ENCODE measurements at places on chromosomes 11 and 22. TPM values are rescaled to one million over a fixed set of nuclear protein-coding genes. Genes with fewer than 3 reads are reported as not detected.
A peak's percentile ranks its signal among the peaks of the same experiment; 100 is the strongest.

- H3K27me3 ChIP-seq = peaks cover 5% of the 10 kb centered on the region
- H3K27ac ChIP-seq = peak overlapping the region; percentile 47
Observed at GRCh38 chr11:122661182-122661945, 5.8 kb downstream of the UBASH3B start.

DNA sequence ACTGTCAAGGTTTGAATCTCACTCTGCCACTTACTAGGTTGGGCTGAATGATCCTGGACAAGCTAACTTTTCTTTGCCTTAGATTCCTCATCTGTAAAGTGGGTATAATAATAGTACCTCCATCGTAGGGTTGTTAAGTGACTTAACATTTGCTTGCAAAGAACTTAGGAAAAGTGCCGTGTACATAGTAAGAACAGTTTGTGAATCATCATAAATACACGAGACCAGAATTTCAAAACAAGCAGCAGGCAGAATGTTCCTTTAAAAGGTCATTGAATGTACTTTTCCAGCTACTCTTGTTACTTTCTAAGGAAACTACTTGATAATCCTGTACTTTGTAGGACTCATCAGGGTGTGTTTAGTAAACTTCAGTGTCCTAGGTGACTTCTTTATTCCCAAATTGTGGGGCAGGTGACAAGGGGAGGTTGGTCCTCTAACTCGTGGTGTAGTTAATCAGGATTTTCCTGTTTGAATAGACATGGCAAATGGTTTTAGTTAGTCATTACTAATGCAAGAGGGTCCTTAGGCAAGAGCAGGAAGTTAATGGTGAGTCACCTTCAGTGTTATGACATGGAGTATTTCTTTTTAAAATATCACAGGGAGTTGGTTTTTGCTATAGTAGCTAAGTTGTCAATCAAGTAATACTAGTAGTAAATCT lies 67.9 kb downstream of the YAP1 start:
- H3K27me3 ChIP-seq = peaks cover 2% of the 10 kb centered on the region
- no peak for DNase-seq
- no peak overlapping the region for H3K27ac ChIP-seq
- H3K4me1 ChIP-seq = no peaks in the 10 kb centered on the region

GRCh38 chr22:29253561-29254285 lies 14.1 kb downstream of the RHBDD3 start:
- H3K4me1 ChIP-seq = no peaks in the 10 kb centered on the region
- H3K36me3 ChIP-seq = no peaks in the 10 kb centered on the region
- H3K27me3 ChIP-seq = no peaks in the 10 kb centered on the region
- H3K27ac ChIP-seq = no peak overlapping the region

DNA sequence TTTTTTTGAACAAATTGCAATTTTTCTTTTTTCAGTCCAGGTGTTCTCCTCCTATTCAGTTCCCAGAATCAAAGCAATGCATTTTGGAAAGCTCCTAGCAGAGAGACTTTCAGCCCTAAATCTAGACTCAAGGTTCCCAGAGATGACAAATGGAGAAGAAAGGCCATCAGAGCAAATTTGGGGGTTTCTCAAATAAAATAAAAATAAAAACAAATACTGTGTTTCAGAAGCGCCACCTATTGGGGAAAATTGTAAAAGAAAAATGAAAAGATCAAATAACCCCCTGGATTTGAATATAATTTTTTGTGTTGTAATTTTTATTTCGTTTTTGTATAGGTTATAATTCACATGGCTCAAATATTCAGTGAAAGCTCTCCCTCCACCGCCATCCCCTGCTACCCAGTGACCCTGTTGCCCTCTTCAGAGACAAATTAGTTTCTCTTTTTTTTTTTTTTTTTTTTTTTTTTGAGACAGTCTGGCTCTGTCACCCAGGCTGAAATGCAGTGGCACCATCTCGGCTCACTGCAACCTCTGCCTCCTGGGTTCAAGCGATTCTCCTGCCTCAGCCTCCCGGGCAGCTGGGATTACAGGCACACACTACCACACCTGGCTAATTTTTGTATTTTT lies 6.2 kb upstream of the UBE4A start:
- peak; percentile 45 for DNase-seq
- H3K36me3 ChIP-seq = no peaks in the 10 kb centered on the region
- H3K4me3 ChIP-seq = peak overlapping the region; percentile 18
- H3K4me1 ChIP-seq = peaks cover 11% of the 10 kb centered on the region
- H3K27me3 ChIP-seq = peaks cover 3% of the 10 kb centered on the region

GRCh38 chr22:38213319-38213989 lies 11.7 kb downstream of the MAFF start:
- H3K36me3 ChIP-seq = peaks cover 7% of the 10 kb centered on the region
- peaks cover 54% of the 10 kb centered on the region for H3K4me1 ChIP-seq
- H3K4me3 ChIP-seq = peak overlapping the region; percentile 42
- no peak for DNase-seq

DNA sequence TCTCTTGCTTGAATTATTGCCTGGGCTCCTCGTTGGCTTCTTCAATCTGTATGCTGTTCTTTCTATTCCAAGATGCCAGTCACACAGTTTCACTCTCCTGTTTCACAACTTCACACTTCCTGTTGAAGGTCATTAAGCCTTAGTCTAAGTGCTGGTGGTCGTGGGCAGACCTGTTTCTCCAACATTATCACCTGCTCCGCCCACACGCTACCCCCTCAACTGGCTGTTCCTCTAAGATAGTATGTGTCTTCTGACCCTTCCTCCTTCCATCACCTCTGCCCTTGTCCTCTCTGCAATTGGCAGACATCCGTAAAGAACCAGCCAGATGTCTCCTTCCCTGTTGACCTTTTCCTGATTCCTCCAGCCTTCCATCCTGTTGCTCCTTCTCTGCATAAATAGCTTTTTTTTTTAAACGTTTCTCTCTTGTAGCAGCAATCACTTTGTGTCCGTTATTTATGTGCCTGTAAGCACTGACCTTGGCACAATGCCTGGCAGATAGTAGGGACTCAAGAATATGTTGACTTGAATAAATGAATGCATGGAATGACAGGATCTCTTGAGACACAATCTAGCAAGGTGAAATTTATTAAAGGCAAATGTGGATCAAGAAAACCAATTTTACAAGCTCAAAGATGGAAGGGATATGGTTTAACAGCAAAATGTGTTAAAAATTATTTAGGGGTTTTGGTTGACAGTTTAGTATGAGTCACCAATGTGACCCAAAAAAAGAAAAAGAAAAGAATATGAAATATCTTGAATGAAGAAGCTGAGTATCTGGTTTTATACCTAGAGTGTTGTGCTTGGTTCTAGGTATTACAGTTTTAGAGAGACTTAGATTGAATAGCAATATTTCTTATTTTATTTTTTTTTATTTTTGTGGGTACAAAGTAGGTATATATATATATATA lies 12.6 kb downstream of the DIXDC1 start:
- peaks cover 20% of the 10 kb centered on the region for H3K4me1 ChIP-seq
- peak overlapping the region; percentile 81 for H3K27ac ChIP-seq
- DNase-seq = peak; percentile 36
- peak overlapping the region; percentile 73 for H3K4me3 ChIP-seq
- H3K36me3 ChIP-seq = no peaks in the 10 kb centered on the region
- no peaks in the 10 kb centered on the region for H3K27me3 ChIP-seq

DNA sequence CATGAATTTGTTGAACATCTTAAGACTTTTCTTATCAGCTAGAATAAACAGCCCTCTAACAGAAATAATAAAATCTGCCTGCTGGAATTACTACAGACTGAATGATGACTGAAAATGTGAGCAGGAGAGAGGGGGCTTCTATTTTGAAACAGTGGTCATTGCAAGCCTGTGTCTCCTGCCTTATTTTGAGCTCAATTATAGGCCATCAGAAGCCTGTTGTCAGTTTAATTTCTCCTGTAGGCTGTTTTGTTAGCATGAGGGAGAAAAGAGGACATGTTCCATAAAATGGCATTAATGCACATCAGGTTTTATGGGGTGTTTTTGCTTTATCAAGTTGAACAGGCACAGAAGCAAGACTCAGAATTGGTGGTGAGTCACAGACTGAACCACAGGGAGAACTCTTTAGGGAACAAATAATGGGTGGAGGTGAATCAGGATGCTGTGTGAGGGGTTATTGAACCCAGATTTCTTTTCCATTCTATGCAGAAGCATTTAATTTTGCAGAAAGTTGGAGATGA lies 129.1 kb downstream of the PARVA start:
- H3K4me3 ChIP-seq = no peak overlapping the region
- H3K27me3 ChIP-seq = peaks cover 5% of the 10 kb centered on the region
- H3K4me1 ChIP-seq = no peaks in the 10 kb centered on the region
- H3K36me3 ChIP-seq = no peaks in the 10 kb centered on the region
- no peak overlapping the region for H3K27ac ChIP-seq

DNA sequence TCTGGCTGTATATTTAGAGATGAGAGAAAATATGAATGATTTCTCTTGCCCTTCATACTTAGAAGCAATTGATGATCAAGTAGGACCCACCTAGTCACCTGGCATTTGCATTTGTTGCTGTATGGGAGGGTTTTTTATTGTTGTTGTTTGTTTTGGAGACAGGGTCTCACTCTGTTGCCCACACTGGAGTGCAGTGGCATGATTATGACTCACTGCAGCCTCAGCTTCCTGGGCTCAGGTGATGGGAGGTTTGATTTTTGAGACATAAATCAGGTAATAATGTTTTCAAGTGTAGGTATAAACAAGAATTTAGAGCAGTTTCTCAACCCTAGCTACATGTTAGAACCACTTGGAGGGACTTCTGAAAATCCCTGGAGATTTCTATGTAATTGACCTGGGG lies 63.0 kb downstream of the TNRC6B start:
- H3K27me3 ChIP-seq = peaks cover 2% of the 10 kb centered on the region
- no peaks in the 10 kb centered on the region for H3K36me3 ChIP-seq
- peak overlapping the region; percentile 79 for H3K27ac ChIP-seq
- no peak overlapping the region for H3K4me3 ChIP-seq

- H3K4me3 ChIP-seq = no peak overlapping the region
Observed at GRCh38 chr11:19739872-19740271, 27.2 kb downstream of the NAV2 start.

- H3K4me3 ChIP-seq = no peak overlapping the region
- no peak for DNase-seq
- H3K27ac ChIP-seq = peak overlapping the region; percentile 60
- H3K4me1 ChIP-seq = peaks cover 32% of the 10 kb centered on the region
- peaks cover 4% of the 10 kb centered on the region for H3K27me3 ChIP-seq
- H3K36me3 ChIP-seq = peaks cover 10% of the 10 kb centered on the region
Observed at GRCh38 chr11:61071913-61072312, 30.4 kb upstream of the CD5 start.

DNA sequence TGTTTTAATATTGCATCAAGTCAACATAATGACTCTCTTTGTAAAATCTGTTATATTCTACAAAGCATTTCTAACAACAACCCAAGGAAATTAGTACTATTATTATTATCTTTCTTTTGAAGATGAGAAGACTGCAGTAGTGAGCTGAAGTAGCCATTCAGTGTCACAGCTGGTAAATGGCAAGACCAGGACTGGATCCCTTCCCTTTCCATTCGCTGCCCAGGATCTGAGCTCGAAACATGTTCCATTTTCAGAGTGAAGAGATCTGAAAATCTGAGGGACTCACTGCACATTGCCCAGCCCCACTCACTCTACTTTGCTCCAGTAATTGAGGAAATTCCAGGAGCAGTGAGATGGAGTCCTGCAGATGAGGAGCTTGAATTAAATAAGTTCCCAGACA lies 240.0 kb upstream of the BLID start:
- no peak overlapping the region for H3K4me3 ChIP-seq
- H3K27me3 ChIP-seq = no peaks in the 10 kb centered on the region
- DNase-seq = no peak
- no peaks in the 10 kb centered on the region for H3K4me1 ChIP-seq
- H3K36me3 ChIP-seq = no peaks in the 10 kb centered on the region

- DNase-seq = no peak
- no peaks in the 10 kb centered on the region for H3K4me1 ChIP-seq
- H3K27me3 ChIP-seq = no peaks in the 10 kb centered on the region
Observed at GRCh38 chr11:28090052-28090749, 17.8 kb downstream of the KIF18A start.

DNA sequence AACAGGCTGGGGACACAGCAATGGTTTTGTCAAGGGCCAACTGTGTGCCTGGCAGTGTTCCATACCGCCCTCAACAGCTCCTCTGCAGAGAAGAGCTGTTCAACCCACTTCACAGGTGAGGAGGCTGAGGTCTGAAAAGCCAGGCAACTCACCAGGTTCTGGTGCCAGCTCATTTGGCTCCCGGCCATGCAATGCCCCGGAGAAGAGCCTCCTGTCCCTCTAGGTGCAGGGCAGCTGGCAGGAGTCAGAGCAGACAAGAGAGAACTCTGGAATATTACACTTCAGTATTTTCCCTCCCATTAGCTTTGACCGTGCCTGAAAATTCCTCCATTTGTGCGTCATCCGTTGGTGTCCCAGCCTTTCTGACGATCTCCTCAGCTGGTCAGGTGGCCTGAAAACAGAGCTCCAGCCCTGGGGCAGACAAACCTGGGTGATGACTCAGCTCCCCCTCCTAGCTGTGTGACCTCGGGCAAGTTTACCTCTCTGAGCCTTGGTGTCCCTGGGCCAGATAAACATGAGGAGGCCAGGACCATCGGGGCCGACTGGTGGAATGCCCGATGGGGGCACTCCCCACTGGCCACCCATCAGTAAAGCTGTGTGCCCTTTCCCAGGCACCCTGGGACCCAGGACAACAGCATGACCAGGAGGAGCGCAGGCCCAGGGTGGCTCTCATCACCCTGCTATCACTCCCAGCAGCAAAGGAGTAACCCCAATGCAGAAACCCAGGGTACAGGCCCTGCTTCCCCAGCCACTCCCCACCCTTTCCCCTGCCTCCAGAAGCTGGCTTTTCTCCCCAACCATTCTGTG lies 9.6 kb upstream of the C1QTNF6 start:
- peaks cover 55% of the 10 kb centered on the region for H3K4me1 ChIP-seq
- peak overlapping the region; percentile 84 for H3K4me3 ChIP-seq
- peaks cover 2% of the 10 kb centered on the region for H3K27me3 ChIP-seq
- H3K36me3 ChIP-seq = no peaks in the 10 kb centered on the region
- H3K27ac ChIP-seq = peak overlapping the region; percentile 97

- DNase-seq = no peak
- H3K27me3 ChIP-seq = peaks cover 1% of the 10 kb centered on the region
- peaks cover 18% of the 10 kb centered on the region for H3K4me1 ChIP-seq
- peaks cover 4% of the 10 kb centered on the region for H3K36me3 ChIP-seq
- no peak overlapping the region for H3K4me3 ChIP-seq
- H3K27ac ChIP-seq = peak overlapping the region; percentile 80
Observed at GRCh38 chr11:96074551-96075310, 150.8 kb upstream of the MTMR2 start.

GRCh38 chr11:76523147-76523546 lies 78.3 kb downstream of the EMSY start:
- H3K4me1 ChIP-seq = no peaks in the 10 kb centered on the region
- no peak overlapping the region for H3K27ac ChIP-seq
- H3K36me3 ChIP-seq = peaks cover 28% of the 10 kb centered on the region
- DNase-seq = no peak
- no peaks in the 10 kb centered on the region for H3K27me3 ChIP-seq

DNA sequence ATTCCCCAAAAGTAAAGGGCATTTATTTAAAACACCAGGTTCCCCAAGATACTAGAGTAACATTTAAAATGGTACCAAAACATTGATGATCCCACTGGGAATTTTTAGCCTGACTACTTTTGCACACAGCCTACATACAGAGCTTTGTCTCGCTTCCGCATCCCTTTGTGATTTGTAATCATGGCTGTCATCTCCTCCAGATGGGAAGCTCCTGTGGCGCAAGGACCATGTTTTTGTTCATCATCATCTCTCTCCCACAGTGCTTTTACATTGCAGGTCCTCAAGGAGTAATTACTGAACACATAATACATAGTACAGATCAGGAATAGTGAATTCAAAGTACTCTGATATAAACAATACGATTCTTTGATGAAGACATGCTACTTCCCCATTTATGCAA lies 231.2 kb upstream of the MTNR1B start:
- H3K27me3 ChIP-seq = peaks cover 2% of the 10 kb centered on the region
- no peak overlapping the region for H3K27ac ChIP-seq
- no peaks in the 10 kb centered on the region for H3K4me1 ChIP-seq
- H3K4me3 ChIP-seq = no peak overlapping the region
- no peak for DNase-seq

The API5 gene
- polyA plus RNA-seq = 108 TPM

The IGLL5 gene
- polyA plus RNA-seq = 0.26 TPM

The ZP1 gene
- polyA plus RNA-seq = not detected

The OR51A4 gene
- not detected for polyA plus RNA-seq

The LDHAL6A gene
- not detected for polyA plus RNA-seq

The ACAD8 gene
- 16.3 TPM for polyA plus RNA-seq

The APOBEC3G gene
- polyA plus RNA-seq = 545 TPM
